Heart left ventricle (tissue), 16 donors: ENCODE measurements at places on chromosomes 7 and 10.

DNA sequence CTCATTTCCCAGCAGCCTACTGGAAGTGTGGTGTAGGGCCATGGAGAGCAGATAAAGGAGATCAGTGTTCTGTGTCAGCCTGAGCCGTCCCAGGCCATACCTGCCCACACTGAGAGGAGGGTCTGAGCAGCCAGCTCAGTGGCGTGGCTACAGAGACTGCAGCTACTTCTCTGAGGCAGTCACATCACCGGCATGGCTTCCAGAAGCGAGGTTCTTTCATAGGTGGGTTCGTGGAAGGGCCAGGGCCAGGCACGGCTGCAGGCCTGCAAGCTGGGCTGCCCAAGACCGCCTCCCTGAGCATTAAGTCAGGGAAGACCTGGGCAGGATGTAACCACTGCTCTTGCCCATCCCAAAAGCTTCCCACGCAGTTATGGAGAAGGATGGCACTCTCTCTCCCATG lies 34.9 kb downstream of the LDB3 start:
- no peaks in the 10 kb centered on the region for H3K4me1 ChIP-seq
- no peak overlapping the region for H3K4me3 ChIP-seq
- H3K27me3 ChIP-seq: no peaks in the 10 kb centered on the region

DNA sequence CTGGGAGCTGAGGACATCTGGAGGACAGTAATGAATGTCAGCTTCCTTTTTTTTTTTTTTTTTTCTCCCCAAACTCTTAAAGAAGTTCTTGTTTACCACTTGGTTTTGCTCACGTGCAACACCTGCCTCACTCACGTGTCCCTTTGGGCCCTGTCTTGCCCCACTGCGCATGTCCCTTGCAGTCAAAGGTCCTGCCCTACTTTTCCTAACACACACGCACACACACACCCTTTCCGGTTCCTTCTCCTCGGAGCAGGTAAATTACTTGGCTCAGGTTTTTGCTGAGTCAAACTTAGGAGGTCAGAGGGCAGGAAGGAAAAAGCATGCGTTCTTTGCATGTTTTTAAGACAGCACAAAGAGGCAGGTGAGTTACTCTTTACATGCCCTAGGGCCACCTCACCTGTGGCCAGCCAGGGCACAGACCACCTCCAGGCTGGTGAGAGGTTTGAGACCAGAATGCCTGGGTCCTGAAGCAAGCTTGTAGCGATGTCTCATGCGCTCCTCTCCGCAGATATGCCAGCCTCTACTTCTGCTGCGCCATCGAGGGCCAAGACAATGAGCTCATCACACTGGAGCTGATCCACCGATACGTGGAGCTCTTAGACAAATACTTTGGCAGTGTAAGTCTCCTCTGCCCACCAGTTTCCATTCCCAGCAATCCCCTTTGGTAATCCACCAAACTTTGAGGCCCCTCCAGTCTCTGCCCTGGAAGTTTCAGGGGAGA lies 2.8 kb downstream of the AP1S1 start:
- H3K36me3 ChIP-seq: peaks cover 34% of the 10 kb centered on the region
- no peaks in the 10 kb centered on the region for H3K27me3 ChIP-seq
- DNase-seq: no peak
- no peak overlapping the region for H3K27ac ChIP-seq
- H3K4me1 ChIP-seq: peaks cover 17% of the 10 kb centered on the region
- no peak overlapping the region for H3K4me3 ChIP-seq

- H3K36me3 ChIP-seq: no peaks in the 10 kb centered on the region
- H3K4me3 ChIP-seq: no peak overlapping the region
- no peaks in the 10 kb centered on the region for H3K27me3 ChIP-seq
- H3K4me1 ChIP-seq: peaks cover 6% of the 10 kb centered on the region
- no peak overlapping the region for H3K27ac ChIP-seq
- no peak for DNase-seq
These were observed 46.2 kb downstream of the LAMB4 start for GRCh38 chr7:108083980-108084379.

GRCh38 chr7:99677013-99677647 lies 2.7 kb downstream of the CYP3A5 start:
- no peak for DNase-seq
- H3K36me3 ChIP-seq: no peaks in the 10 kb centered on the region
- H3K27me3 ChIP-seq: no peaks in the 10 kb centered on the region
- H3K4me1 ChIP-seq: no peaks in the 10 kb centered on the region
- no peak overlapping the region for H3K27ac ChIP-seq
- H3K4me3 ChIP-seq: no peak overlapping the region

DNA sequence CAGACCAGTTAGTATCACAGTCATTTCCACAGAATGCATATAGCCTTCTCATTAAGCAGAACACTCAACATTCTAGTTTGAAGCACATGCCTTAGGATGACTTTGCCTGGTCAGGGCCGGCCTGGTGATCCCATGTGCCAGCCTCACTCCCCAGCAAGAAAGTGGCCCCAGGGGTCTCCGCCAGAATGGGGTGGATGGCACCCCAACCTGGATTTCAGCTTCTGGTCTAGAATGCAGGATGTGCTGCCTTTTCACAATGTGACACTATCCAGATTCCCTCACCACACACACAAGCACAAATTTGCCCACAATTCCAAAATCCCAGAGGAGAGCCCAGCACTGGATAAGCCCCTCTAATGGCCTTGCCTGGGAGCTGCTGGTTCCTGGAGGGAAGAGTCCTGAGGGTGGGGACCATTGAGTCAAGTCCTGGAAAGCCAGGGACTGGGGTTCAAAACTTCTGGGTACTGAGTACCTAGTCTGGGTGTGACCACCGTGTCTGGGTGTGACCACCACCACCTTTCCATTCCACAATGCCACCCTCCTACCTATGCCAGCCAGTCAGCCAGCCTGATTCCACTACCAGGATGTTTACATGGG lies 41.5 kb upstream of the GPAM start:
- H3K4me3 ChIP-seq: no peak overlapping the region
- H3K27ac ChIP-seq: no peak overlapping the region
- H3K36me3 ChIP-seq: no peaks in the 10 kb centered on the region
- no peaks in the 10 kb centered on the region for H3K4me1 ChIP-seq

DNA sequence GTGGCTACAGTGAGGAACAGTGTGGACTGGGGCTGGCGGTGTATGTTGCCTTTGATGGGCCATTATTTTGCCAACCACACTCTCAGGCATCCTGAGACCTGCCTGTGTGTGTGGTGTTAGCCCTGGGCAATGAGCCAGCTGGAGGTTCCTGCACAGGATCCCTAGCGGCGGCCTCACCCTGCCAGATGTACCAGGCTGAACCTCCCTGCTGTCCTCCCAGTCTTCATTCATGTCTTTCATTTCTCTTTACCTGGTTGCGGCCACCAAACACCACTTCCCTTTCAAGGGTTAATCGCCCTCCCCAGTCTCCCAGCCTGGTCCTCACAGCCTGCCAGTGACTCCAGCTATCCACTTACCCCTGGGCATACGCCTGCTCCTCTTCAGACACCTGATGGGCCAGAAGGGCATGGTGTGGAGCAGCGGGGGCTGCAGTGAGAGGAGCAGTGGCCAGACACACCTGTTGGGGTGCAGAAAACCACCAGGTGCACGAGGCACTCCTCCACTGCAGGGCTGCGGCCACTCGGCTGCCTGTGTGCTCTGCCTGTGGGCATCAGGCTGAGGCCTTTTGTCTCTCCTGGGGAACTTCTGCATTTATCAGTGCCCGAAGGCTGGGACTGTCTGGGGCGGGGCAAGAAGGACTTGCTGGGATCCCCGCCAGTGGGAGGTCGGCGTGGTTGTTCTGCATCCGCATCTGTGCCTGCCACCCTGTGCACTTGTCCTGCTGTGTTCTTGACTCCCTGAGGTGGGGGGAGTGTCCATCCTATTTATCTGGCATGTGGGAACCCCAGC lies 111.6 kb downstream of the ARHGAP22 start:
- no peak overlapping the region for H3K4me3 ChIP-seq
- H3K4me1 ChIP-seq: no peaks in the 10 kb centered on the region

DNA sequence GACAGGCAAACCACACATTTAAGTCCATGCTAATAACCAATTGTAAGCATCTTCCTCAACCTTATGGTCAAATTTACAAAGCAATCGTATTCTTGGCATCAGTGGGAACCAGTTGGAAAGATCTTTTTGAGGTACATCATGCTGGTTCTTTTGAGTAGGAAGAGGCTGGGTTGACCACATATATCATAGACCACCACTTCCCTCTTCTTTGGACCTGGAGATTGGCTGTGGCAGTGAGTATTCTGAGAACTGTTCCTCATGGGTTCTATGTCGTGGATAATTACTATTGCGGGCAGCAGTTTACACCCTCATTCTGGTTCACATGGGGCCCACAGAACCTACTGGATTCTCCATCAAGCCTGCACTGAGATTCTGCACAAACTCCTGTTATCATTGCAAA lies 35.5 kb upstream of the C1GALT1 start:
- no peaks in the 10 kb centered on the region for H3K36me3 ChIP-seq
- no peak overlapping the region for H3K27ac ChIP-seq
- H3K4me1 ChIP-seq: peaks cover 4% of the 10 kb centered on the region
- no peaks in the 10 kb centered on the region for H3K27me3 ChIP-seq

DNA sequence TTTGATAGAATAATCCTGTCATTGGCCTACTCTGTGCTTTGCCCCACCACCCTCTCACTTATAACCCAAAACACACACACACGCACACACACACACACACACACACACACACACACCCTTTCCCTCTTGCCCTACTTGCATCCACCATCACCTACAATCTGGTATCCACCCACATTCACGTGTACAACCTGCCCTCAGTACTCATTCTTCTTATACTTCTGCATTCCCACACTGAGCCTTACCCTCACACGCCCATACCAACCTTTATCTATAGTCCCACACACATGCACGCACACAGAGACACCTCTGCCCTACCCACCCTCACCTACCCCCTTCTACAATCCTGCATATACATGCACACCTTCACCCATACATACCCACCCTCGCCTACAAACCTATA lies 10.8 kb upstream of the SRI start:
- no peak overlapping the region for H3K4me3 ChIP-seq
- H3K27me3 ChIP-seq: no peaks in the 10 kb centered on the region
- DNase-seq: no peak
- H3K27ac ChIP-seq: no peak overlapping the region

DNA sequence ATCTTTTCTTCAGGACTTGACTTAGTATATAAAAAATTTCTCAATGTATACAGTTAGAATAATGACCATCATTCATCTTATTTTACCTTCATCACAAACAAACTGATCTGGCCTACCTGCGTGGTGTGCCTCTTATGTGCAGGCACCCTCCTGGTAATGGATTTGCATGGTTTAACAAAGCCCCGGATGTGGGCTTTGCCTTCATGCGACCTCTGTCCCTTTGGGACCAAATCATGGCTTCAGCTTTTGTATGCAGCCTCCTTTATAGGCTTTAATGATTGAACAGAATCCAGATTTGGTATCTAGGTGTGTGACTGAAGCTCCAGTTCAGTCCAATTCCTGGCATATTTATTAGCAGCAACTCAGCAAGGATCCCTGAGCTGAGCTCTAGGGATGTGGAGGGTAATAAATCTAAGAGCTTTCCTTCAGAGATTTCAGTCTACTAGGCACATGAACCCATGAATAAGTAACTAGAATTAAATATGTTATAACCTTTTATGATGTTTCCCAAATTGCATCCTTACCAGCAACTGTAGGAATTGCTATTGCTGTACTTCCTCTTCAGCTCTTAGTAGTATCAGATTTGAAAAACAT lies 256.9 kb downstream of the ABCA13 start:
- no peak overlapping the region for H3K27ac ChIP-seq
- no peaks in the 10 kb centered on the region for H3K4me1 ChIP-seq
- no peaks in the 10 kb centered on the region for H3K27me3 ChIP-seq

- H3K4me1 ChIP-seq: no peaks in the 10 kb centered on the region
- H3K36me3 ChIP-seq: no peaks in the 10 kb centered on the region
- no peak overlapping the region for H3K4me3 ChIP-seq
- no peak for DNase-seq
- no peaks in the 10 kb centered on the region for H3K27me3 ChIP-seq
These were observed 107.8 kb downstream of the TBXAS1 start for GRCh38 chr7:139936760-139937310.

DNA sequence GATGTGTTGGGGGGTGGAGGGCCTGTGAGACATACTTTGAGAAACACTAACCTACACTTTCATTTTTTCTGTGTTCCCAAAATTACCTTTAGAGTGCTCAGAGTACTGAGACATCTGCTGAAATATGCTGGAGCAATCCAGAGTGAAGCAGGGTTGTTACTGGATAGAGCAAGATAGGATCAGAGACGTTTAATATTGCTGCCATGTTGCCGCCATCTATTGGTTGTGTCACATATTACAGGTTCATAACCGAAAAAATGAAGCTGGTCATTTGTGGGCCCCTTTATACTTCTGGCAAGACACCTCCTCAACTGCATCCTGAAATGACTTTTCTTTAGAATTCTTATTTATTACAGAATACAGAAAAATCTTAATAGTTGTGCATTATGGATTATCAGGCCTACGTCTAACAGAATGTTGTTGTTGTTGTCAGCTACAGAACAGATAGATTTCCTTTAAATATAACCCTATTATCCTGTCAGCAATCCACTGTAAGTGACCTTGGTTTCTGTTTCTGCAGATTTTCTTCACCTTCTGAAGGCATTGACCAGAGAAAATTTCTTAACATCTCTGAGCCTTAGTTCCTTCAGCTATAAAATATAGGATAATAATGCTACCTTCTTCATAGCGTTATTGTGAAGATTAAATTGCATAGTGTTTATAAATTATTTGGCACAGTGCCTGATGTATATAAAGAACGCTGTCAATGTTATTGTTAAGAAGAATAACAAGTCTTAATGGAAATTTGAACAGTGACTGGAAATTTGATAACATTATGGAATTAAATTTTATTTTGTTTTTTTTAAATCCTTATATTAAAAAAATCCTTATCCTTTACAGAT lies 16.2 kb upstream of the DLD start:
- H3K27me3 ChIP-seq: no peaks in the 10 kb centered on the region
- no peak for DNase-seq
- peak overlapping the region; percentile 30 for H3K27ac ChIP-seq
- no peak overlapping the region for H3K4me3 ChIP-seq

GRCh38 chr7:127799535-127800305 lies 147.7 kb downstream of the SND1 start:
- no peaks in the 10 kb centered on the region for H3K36me3 ChIP-seq
- H3K4me3 ChIP-seq: no peak overlapping the region
- no peaks in the 10 kb centered on the region for H3K27me3 ChIP-seq
- DNase-seq: no peak

DNA sequence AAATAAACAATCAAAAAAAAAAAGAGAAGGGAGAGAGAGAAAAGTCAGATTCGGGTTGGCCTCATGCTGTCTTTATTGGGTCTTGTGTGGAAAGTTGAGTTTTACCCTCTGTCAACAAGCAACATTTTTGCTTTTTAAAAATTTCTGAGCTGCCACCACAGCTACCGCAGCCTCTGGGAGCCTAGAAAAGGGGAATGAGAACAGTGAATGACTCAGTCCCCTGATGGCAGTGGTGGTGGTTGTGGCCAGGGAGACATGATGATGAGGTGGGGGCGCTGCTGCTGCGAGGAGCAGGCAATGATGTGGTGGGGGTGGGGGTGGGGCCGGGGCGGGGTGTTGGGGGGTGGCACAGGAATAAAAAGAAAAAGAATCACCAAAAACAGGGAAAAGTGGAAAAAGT lies 20.0 kb upstream of the CREB3L2 start:
- no peak overlapping the region for H3K4me3 ChIP-seq
- no peak overlapping the region for H3K27ac ChIP-seq
- H3K4me1 ChIP-seq: no peaks in the 10 kb centered on the region
- DNase-seq: no peak
- H3K27me3 ChIP-seq: no peaks in the 10 kb centered on the region
